ENCODE measurements at places on chromosomes 12 and 14.

- DNase-seq, result no peak
Measured at GRCh38 chr12:65449400-65449799, 170.9 kb downstream of the MSRB3 start.

DNA sequence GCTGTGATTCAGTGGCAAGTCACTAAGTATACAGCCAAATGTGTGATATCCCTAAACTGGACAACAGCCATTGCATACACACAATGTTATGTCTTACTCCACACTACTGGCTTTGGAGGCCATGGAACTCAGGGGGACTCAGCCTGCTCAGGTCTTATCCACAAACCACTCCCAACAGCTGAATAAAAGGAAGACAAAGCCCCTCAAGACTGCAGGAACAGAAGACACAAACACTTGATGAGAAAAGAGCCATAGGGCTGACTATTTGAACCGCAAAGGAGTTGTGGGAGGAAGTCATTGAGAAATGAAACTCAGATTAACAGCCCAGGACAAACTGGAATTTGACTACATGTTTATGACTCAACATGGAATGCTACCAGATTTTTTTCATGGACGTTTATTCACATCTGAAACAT, 40.9 kb downstream of the PTGER2 start:
- DNase-seq, result no peak

- DNase-seq, result no peak
Measured at GRCh38 chr14:78401866-78402265, 231.7 kb downstream of the NRXN3 start.

DNA sequence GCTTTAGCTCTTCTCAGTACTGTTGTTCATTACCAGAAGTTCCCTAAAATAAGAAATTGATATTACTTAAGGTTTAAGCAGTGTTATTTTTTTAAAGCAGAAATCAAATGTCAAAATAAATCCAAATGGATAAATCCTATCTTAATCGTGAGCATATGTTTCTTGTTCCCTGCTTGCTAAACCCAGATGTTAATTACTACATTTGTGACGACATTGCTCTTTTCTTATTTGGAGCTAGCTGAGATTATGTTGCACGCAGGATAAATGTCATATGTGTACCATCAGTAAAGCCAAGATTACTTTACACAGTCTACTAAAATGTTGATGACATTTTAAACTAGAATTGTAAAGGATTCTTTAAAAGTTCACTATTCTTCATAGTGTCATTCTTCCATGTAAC, 157.5 kb downstream of the PLCZ1 start:
- DNase-seq, result no peak

DNA sequence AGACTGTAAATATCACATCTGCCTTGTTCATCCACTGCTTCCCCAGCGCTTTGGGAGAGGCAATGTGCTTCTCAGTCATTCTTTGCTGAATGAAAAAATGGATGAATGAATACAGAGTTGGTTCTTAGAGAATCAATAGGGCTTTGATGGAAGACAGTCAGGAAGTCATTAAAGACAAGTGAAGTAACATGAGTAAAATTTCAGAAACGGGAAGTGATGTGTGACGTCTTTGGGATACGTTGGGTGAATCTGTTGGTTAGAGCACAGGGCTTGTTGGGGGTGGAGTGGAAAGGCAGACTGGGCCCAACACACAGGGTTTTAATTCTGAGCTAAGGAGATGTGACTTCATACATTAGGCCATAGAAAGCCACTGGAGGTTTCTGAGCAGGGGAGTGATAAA, 39.0 kb upstream of the NRXN3 start:
- DNase-seq, result no peak

DNA sequence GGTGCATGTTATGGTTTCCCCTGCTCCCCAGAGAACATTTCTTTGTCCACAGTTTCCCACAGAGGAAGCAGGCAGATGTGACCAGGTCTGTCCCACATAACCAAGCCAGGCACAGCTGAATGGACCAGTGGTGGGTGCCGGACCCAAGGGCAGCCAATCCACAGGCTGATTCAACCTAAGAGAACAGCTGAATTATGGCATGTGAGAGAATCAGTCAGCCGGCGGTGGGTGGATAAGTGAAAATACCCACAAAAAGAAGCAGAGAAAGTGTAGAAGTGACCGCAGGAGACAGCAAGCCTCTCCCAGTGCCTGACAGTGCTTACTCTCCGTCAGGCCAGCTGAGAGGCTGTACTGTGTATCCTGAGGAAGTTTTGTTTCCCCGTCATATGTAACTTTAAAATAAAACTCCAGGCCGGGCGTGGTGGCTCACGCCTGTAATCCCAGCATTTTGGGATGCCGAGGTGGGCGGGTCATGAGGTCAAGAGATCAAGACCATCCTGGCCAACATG, 14.9 kb downstream of the GPRC5D start:
- no peak for DNase-seq

DNA sequence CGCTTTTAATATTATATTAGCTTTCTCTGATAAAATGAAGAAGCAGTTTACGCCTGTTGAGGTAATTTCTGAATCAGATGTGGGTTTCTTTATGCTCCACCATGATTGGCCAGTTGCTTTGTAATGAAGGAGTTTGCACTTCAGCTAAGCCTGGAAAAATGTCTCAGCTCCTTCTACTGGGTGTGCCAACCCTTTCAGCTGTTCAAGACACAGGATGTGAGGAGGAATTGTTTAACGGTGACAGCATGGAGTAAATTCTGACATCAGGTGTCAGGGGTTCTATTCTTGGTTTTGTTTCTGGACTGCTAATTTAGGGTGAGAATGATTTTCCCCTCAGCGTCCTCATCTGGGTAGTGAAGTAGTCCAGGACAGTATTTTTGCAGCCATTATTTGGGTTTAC, 43.5 kb downstream of the FLRT2 start:
- DNase-seq, result no peak

- DNase-seq, result no peak
Measured at GRCh38 chr12:31890295-31891285, 68.6 kb upstream of the RESF1 start.

GRCh38 chr14:76760331-76761135, 735 bp upstream of the VASH1 start:
- DNase-seq, result no peak

DNA sequence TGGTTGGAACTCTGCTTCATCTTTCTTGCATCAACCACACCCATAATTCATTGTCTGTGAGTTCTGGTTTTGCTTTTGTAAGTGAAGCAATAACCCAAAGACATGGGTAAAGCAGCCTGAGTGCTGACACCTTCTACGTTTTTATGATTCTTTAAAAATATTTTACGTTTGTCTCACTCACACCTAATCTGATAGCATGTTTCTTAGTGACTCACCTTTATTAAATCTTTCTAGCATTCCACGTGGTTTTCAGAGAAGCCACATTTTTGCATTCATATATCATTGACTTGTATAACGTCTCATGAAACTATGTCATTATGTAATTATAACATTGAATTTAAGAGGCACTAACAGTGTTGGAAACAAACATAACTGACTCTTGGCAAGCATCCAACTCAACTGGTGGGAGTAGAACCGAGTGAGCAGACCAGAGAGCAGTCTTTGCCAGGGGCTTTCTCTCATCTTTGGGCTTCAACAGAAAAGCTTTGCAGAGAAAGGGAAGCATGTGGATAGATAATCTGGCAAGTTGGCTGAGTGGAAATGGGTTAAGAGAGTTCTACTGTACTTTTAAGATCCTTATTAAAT, 118.8 kb downstream of the TPH2 start:
- no peak for DNase-seq

DNA sequence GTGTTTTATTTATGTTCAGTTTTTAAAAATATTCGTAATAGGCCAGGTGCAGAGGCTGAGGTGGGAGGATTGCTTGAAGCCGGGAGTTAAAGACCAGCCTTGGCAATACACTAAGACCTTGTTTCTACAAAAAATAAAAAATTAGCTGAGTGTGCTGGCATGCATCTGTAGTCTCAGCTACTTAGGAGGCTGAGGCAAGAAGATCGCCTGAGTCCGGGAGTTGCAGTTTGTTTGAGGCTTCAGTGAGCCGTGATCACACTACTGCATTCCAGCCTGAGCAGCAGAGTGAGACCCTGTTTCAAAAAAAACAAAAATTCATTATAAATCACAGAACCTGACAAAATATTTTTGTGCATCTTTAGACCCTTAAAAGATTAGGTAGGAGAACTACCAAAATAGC, 240.1 kb upstream of the ARHGAP5 start:
- DNase-seq, result no peak

DNA sequence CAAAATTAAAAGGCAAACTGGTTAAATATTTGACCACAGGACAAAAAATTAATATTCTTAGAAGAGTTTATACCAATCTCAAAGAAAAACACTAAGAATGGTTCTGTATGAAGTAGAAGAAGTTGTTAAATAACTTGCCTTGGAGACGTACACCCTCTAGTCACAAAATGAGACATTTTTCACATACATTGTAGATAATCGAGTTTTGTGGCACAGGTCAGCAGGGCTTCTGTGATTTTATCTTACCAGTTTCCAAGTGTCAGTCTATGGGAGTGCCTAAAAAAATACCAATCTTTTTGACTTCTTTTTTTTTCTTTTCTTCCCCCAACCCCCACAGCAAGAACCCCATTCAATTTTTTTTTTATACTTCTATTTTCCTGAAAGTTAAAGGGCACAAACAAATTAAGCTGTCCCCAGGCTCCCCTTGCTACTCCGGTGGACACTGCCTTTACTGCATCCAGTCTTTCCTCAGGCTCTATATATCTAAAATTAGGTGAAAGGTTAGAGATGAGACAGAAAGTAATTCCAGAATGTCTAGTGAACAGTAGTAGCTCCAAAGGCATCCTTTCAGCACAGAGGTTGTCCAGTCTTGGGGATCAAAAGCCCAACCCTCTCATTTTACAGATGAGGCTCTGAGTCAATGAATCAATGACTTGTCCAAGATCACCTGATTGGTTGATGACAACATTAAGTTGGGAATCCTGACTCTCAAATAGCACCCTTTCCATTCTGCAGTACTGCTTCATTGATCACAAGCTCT, 6.2 kb downstream of the LIMA1 start:
- no peak for DNase-seq

DNA sequence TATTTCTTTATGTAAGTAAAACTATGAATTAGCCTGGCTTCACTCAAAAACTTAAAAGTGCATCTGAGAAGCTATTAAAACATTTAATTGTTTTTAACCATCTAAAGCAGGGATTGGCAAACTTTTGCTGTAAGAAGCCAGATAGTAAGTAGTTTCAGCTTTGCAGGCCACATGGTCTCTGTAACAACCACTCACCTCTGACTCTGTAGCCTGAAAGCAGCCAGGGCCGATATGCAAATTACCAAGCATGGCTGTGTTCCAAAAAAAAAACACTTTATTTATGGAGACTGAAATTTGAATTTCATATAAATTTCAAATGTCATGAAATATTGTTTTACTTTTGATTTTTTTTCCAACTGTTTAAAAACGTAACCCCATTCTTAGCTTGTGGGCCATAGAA, 95.3 kb downstream of the CIT start:
- no peak for DNase-seq

- no peak for DNase-seq
Measured at GRCh38 chr14:91238085-91238484, 6.4 kb downstream of the GPR68 start.

- DNase-seq, result no peak
Measured at GRCh38 chr12:94107910-94108309, 40.5 kb upstream of the PLXNC1 start.

- no peak for DNase-seq
Measured at GRCh38 chr12:131620946-131621681, 89.8 kb upstream of the SFSWAP start.

DNA sequence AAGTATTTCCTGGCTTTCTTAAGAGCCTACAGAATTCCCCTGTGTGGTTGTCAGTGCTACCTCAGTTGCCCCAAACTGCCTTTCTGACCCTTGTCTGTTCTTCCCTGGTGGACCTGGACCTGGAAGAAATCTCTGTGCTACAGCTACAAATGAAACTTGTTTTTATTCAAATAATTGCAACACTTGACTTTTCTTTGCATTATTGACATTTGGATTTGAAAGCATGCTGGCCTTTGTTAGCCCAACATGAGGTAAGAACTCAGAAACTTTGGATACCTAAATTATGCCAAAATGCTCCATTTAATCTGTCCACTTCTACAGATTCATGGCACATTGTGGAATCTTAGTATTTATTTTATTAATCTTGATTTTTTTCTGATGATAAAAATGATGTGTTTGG, 142.9 kb downstream of the SAMD4A start:
- no peak for DNase-seq

GRCh38 chr14:95452176-95452892, 64.1 kb downstream of the SYNE3 start:
- DNase-seq, result peak; percentile 45

GRCh38 chr14:85572011-85572410, 42.1 kb downstream of the FLRT2 start:
- no peak for DNase-seq

DNA sequence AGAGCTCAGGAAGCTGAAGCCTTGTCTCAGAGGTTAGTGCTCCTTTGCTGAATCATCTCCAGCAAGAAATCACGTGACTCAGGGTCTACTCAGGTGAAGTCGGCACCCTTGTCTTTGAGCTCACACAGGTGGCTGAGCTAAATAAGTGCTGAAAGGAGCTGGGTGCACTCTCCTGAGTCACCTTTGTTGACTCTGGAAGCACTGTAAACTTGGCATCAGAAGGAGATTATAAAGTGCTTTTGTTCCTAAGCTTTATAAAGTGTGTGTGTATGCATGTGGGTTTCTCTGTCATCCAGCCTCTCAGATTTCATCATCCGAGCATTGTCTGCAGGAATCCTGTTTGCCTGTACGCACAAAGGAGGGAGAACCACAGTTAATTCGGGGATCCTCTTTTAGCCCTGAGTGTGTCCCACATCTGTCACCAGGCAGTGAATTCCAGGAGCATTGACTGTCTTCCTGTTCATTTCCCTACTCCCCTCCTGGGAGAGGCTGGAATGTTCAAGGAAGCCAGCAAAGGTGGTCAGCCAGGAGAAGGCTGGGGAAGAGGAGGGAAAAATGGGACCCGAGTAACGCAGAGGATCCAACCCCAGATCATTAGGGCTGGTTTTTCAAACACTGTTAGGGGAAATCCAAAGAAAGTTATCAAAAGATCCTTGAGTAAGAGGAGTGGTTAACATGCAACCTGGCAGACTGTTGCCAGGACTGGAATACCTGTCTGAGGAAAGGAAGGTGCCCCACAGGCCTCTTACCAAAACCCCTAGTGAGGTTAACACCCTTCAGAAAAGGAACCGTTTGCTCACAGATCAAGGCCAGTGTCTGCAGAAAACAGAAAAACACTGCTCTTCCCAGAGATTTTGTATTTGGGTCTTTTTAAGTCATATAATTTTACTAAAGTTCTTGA, 157.5 kb upstream of the HIF1A start:
- no peak for DNase-seq

Data from HEK293T (cell line).